Neural crest cell (in vitro differentiated cells): ENCODE measurements at places on chromosomes 16 and 17. TPM values are rescaled to one million over a fixed set of nuclear protein-coding genes. Genes with fewer than 3 reads are reported as not detected.
A peak's percentile ranks its signal among the peaks of the same experiment; 100 is the strongest.

SLFN14 gene
- not detected in 2 replicates for total RNA-seq

- no peak for DNase-seq
Measured at GRCh38 chr16:84543253-84543652, 38.8 kb upstream of the MEAK7 start.

- no peak for DNase-seq
Measured at GRCh38 chr16:4958510-4959438, 644 bp downstream of the SEC14L5 start.

GRCh38 chr17:1071103-1071825 lies 74.3 kb downstream of the TIMM22 start:
- no peak for DNase-seq

DNA sequence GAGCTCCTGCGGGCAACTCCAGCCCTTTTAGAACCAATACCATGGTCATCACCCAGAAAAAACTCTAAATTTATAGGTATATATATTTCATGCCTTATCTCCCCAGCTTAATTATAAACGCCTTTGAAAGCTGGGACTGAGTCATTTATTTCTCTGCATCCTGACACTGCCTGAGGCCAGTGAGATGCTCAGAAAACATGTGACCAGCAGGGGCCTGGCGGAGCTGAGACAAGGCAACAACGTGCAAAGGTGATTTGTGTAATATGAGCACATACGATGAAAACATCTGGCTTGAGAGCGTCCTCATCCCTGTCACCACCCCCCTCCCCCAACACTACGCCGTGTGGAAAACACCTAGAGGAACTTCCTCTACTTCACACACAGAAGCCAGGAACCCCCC lies 22.7 kb downstream of the NXN start:
- no peak for DNase-seq

PDK2 gene
- total RNA-seq = 21.6 and 24.6 TPM in 2 replicates

GRCh38 chr16:67470359-67470758 lies 10.6 kb downstream of the ATP6V0D1 start:
- no peak for DNase-seq

DNA sequence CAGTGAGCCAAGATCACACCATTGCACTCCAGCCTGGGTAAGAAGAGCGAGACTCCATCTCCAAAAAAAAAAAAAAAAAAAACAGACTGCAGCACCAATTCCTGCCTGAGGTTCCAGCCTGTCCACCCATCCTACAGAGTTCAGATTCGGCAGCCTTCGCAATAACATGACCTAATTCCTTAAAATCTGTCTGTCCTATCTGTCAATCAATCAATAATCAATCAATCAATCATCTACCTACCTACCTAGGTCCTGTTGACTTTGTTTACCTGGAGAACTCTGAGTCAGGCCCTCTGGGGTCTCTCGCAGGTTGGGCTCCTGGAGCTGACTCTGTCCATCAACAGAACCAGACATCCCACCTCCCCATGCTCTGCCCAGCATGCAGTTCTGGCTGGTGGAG lies 236.7 kb downstream of the ENGASE start:
- DNase-seq = no peak

DNA sequence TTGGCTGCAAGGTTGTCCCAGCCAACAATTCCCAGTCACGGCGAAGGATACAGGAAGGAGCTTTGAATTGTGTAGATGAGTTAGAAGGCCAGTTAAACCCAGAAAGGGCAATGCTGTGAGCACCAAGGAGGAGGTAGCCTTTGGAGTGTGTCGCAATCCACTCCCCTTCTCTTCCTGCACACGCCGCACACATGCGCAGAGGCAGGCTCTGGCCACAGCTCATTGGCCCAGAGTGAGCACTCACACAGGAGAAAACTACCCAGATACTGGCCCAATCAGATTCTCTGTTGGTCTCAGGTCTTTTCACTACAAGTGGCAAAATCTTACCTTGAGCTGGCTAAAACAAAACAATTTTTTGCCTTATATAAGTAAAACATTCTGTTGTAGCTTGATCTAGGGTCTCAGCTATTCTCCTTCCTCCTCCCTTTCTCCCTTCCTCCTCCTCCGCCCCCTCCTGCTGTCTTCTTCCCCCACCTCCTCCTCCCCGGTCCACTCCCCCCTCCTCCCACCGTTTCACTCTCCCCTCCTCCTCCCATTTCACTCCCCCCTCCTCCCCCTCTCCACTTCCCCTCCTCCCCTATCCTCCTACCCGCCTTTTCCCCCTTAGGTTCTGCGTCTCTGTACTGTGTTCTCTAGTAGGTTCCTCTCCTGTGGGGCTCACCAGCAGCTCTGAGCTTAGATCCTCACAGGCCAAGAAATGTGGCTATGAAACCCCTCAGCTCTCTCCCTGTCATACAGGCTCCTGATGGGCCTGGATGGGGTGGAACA lies 344.9 kb downstream of the CPPED1 start:
- no peak for DNase-seq

GRCh38 chr16:56183266-56183665 lies 8.0 kb upstream of the GNAO1 start:
- DNase-seq = no peak

DNA sequence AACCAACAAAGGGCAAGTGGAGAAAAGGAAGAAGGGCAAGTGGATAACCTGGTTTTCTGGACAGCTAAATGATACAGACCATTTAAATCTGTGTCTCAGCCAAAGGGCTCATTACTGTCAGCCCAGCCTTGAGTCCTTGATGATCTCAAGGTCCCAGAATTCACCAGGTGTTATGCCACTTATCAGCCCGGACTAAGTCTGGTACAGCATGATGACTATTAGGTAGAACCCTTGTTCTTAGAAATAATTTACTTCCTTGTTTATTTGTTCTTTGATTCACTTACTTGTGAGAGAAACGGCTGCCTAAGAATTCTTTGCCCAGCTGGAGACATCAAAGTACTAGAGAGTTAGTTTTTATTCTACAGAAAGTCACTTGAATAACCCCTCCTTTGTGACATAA lies 3.5 kb downstream of the PDILT start:
- DNase-seq = no peak

GPATCH8 gene
- 47.0 and 52.9 TPM in 2 replicates for total RNA-seq

SLC52A1 gene
- not detected in 2 replicates for total RNA-seq

- DNase-seq = no peak
Measured at GRCh38 chr17:44223541-44224071, 4.1 kb upstream of the UBTF start.

DNA sequence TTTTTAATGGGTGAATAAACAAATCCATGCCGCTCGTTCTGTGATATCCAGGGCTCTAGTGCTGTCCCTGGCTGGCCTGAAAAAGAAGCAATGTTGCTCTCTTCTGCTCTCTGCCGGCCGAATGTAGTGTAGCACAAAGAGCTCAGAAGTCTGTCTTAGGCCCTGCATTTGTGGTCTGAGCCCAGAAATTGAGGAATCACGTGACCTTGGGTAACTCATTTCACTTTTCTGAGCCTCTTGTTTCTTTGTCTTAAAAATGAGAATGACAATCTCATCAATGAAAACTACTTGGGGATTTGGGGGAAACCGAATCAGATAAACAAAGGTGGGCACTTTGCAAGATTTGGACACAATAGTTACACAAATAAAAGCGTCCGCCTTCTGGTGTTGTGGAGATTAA lies 381.6 kb upstream of the ASIC2 start:
- peak; percentile 72 for DNase-seq

DNA sequence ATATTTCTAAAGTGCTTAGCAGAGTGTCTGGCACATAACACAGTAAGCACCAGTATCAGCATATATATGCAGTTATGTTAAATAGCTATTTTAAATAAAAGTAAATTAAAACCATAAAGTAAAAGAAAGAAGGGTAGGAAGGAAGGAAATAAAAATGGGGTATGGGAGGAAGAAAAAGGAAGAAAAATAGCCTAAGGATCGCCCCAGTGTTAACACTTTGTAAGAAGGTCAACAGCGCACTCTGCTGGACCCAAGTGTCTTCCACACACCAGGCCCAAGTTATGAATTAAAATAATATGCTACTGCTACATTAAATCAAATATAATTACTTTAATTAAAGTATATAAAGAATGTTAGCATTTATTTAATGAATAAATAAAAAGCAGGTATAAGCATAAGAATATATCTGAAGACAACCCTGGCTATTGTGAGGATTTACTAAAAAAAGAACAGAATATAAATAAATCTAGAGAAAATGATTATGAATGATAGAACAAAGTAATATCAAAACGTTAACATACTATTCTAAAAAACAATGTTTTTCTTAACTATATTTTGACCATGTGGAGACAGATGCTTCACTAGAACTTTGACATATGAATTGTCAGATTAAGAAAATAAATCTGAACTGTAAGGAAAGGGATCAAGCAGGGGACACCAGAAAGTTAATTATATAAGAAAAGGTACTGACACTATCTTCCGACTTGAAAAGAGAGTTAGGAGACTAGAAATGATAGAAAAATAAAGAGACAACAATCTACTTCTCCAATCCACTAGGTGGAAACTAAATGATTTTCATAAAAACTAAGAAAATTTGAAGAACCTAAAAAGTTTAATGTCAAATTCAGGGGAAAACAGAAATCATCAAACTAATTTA lies 25.9 kb downstream of the BRIP1 start:
- DNase-seq = peak; percentile 50

GRCh38 chr17:10156599-10156947 lies 41.8 kb downstream of the GAS7 start:
- no peak for DNase-seq

DNA sequence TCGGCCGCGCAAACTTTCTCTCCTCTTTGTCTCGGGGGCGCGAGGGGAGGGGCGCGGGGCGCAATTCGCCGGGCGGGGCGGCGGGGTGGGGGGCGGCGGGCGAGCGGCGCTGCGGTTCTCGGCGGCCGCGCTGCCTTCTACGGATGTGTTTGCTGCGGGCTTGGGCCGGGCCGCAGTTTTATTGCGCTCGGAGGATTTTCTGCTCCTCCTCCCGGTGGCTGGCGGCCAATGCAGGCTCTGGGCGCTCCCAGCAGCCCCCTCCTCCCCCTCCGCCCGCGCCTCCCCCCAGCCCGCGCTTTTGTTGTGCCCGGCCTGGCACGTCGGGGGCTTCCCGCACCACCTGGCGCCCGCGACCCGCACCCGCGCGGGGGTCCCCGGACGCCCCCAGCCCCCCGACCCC lies at the start of gene TIMP2:
Gene TIMP2 (minus strand): TSS at position 154 of the 400 bp plus-strand sequence. CDS start 299 bp downstream, outside the sequence.
- peak; percentile 81 for DNase-seq

CD7 gene
- not detected in 2 replicates for total RNA-seq

GRCh38 chr17:50135316-50136095 lies 5.5 kb upstream of the SAMD14 start:
- DNase-seq = no peak

HSD11B2 gene
- 3.8 and 4.7 TPM in 2 replicates for total RNA-seq

C1QTNF1 gene
- 0.89 and 1.0 TPM in 2 replicates for total RNA-seq

GRCh38 chr17:2025622-2026309 lies 632 bp upstream of the RTN4RL1 start:
- DNase-seq = peak; percentile 67

DNA sequence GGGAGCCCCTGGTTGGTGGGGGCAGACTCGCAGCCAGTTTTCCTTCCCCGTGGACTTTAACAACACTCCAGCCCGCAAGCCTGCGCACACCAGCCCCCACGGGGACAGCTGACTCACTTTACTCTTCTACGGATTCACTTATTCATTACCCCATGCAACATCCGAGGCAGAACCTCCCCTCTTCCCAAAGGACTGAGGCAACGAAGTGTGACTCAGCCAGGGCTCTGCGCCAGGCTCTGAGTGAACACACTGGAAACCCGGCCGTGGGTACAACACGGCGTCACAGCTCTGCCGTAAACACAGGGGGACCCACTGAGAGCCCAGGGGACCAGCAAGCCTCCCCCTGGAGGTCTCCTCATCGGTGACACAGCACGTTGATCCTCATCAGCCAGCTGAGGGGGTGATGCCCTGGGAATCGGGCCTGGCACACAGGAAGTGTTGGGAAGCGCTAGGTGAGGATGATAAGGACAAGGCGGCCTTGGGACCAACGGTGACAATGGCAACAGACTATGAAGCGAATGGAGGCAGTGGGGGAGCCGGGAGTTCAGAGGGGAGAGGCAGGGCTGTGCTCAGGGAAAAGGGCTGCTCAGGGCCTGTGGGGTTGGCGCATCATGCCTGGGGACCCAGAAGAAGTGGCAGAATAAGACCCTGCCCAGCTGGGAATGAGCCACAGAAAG lies 14.6 kb downstream of the COTL1 start:
- no peak for DNase-seq

SLC9A5 gene
- 3.3 and 4.4 TPM in 2 replicates for total RNA-seq

DNA sequence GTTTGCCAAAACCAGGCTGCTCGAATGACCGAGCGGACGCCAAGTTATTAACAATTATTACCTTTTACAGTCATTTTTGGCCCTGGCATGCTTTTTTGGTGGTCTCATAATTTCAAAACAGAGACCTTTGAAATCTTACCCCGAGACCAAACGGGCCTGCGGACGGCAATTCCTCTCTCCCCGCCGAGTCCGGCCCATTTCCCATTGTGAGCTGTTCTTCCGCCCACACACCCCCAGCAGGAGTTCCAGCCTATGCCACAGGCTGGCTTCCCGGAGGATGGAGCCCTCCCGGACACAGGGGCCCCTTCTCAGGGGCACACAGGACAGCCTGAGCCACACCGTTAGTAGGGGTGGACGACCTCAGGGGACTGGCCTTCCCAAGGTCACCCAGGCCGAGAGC lies 130.7 kb downstream of the C16orf95 start:
- no peak for DNase-seq

NAT9 gene
- total RNA-seq = 66.9 and 67.7 TPM in 2 replicates

DNA sequence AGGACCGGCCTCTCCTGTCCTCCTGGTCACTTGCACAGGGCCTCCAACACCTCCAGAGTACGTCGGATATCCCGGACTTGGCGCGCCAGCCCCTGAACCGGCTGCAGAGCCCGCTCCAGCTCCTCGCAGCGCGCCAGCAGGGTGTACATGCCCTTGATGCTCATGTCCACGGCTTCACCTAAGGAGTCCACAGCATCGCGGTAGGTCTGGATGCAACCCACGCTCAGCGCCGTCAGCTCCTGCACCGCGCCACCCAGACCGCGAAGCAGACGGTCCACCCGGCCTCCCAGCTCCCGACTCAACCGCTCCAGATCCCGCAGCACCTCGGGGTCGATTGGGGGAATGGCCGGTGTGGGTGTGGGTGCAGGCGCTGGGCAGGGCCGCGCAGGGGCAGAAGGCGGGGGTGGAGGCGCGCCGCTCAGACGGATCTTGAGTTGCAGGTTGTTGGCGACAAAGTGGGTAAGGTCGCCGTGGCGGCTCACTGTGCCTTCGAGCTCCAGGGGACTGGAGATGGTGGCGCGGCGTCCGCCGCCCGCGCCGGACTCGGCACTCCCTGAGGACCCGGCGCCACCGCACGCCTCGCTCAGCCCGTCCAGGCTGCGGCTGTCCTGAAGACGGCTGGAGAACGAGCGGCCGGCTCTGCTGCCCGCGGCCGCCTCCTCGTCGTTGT lies 804 bp downstream of the BORCS6 start:
- DNase-seq = no peak

CES5A gene
- not detected in 2 replicates for total RNA-seq

DNA sequence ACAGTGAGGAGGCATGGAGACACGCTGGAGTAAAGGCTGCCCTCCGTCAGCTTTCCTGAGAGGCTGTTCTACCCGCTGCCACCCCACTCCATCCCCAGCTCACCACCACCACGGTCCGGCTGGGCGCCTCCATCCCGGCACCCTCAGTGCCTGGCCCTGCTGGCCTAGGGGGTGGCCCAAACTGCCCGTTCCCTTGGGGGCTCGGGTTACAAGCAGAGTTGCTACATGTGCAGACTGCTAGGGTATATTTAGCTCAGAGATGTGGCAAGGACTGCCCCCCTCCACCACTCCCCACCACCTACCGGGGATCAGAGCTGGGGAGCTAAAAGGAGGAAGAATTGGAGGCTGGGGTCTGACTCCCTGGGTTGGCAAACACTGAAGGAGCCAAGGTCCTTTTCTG lies 4.1 kb downstream of the CACNB1 start:
- DNase-seq = no peak

SLFN11 gene
- 17.6 and 20.2 TPM in 2 replicates for total RNA-seq
